ENCODE measurements at places on chromosomes 2 and 18.

- no peak for DNase-seq
These were observed 61.2 kb downstream of the BOD1L2 start for GRCh38 chr18:57208047-57208446.

GRCh38 chr2:172021074-172021931, 21.6 kb downstream of the METAP1D start:
- DNase-seq, result no peak

- DNase-seq, result no peak
These were observed 18.6 kb upstream of the CTLA4 start for GRCh38 chr2:203849010-203849409.

DNA sequence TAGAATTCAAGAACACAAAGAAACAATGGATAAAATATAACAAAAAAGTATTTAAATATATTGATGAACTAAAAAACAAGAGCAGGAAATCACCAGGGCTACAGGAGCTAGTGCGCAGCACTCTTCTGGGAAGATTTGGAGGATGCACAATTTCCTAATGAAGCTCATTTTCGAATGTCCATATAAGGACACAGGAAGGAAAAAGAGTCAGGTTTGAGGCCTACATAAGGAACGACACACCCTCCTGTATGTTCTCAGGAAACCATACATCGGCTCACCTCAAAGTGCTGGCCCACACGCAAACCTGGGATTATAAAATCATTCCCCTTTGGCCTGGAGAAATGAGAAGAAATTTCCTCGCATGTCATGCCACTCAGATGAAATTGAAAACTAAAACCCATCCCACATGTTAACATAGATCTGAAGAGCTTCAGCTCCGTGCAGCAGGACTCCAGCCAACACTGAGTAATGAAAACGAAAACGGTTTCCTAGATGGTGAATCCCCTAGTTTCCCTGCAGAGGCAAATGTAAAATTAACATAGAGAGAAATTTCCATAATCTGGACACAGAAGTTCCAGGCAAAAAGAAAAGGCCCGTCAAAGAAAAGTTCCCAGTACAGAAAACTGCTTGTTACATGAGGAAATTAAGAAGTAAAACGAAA, 825.8 kb downstream of the SOCS6 start:
- no peak for DNase-seq

- no peak for DNase-seq
These were observed 51.5 kb upstream of the DCC start for GRCh38 chr18:52288403-52289004.

Measured in GM04504 (cell line).